ENCODE measurements at places on chromosomes 4 and X.

DNA sequence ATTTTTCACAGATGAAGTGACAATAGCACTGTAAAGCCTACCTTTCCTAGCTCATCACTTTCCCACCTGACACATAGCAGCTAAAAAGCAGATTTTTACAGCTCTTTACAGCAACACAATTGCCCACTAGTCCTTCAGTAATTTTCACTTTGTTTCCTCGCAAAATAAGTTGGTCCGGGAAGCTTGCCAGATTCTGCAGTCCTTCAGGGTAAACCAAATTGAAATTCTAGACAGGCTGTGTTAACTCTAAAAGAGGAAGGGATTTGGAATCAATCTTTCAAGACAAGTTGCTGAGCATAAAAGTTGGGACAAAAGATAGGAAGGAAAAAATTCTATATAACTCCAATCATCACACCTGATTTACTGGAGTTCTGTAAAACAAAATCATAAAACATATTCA, 8.7 kb downstream of the C1QTNF7 start:
- DNase-seq: peak; percentile 67

DNA sequence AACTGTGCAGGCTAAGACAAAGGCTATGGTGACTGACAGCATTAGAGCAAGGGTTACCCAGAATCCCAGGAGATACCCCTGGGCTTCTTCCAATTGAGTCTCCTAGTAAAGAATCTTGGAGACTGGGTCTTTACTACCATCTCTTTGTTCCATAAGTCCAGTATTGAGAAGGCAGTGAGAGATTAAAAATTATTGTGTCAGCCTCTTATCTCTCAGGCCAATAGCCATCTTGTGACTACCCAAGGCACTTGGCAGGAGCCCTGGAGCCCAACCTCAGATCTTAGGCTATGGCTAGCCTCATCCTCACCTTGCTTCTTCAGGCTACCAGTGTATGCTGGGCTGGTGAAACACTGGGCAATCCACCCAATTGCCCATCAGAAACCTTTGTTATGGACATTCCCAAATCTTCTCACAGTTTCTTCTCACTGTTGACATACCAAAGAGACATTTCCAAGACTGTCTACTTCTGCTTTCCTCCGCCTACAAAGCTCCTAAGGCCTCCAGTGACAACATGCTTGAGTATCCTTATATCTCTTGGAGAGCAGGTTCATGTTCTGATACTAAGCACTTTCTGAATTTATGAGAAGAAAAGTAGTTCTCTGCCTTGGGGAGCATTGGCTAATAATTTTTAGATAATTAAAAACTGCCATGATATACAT, 76.3 kb upstream of the STIM2 start:
- no peak for DNase-seq

- no peak for DNase-seq
Observed at GRCh38 chr4:123606946-123607542, 210.4 kb downstream of the SPRY1 start.

- DNase-seq: no peak
Observed at GRCh38 chrX:5305452-5305851, 923.2 kb downstream of the NLGN4X start.

DNA sequence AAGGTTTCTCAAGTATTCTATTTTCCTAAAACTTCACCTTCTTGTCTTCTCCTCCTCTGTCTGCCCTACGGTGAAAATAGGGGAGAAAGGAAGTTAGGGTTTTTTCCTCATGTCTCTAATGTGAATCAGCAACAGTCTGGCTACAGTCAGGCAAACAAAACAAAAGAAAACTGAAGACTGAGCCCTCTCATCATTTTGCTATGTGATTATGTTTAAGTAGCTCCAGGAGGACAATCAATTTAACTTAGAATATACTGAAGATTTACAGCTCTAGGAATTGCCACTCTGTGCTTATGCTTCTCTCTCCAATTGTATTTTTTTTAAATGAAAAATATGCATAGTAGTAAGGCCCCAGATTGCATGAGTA, 316.2 kb downstream of the GPAT3 start:
- peak; percentile 58 for DNase-seq

GRCh38 chr4:108454227-108454626, 166.1 kb upstream of the RPL34 start:
- DNase-seq: no peak

DNA sequence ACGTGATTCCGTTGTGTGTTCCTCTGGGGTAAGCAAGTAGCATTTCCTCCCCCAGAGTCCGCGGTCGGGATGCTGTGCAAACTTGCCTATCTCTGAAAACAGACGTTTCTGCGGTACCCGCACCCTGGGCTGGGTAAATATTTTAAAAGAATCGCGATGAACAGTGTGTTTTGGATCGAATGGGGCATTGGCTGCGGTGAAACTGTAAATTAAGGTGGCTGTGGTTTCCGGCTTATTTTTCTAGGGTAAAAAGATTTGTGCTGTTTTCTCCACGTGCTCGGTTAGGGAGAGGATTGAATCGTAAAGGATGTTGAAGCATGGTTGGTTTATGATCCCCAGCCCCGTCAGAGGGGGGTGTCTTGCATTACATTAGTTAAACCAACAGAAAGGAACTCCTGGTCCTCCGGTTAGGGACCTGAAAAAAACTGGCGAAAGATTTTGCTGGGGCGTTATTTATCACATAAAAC, 1.2 kb downstream of the HHIP start:
- DNase-seq: no peak

GRCh38 chr4:102196221-102196620, 149.1 kb downstream of the SLC39A8 start:
- no peak for DNase-seq

DNA sequence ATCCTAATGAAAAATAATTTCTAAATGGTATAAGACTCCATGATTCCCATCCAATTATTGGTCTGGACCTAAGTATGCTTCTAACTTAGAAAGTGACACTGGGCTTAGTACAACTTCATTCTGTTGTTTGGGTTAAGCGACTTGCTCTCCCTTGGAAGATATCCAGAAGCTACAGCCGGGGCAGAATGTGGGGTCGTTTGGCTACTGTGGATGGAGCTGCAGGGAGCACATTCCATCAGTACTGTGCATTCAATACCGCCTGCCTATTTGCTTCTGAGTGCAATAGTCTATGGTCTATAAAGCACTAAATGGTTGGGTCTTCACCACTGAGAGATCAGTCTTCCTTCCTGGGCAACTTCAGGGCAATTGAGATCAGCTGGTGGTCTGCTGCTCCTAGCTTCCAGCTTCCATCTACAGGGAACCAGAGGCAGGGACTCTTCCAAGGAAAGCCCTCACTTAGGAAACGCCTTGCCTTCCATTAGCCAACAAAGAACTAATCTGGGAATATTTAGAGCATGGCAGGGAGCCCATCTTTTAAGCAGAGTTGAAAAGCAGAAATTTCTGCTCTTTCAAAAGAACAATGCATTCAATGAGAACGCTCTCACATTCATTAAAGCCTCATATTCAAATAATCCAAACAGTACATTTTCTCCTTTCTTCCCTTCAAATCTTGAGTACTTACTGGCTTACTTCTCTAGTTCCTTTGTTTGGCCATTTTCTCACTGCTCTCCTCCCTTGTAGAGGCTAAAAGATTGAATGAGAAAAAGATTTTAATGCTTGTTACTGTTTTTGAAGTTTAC, 1049.9 kb upstream of the TENM3 start:
- no peak for DNase-seq

DNA sequence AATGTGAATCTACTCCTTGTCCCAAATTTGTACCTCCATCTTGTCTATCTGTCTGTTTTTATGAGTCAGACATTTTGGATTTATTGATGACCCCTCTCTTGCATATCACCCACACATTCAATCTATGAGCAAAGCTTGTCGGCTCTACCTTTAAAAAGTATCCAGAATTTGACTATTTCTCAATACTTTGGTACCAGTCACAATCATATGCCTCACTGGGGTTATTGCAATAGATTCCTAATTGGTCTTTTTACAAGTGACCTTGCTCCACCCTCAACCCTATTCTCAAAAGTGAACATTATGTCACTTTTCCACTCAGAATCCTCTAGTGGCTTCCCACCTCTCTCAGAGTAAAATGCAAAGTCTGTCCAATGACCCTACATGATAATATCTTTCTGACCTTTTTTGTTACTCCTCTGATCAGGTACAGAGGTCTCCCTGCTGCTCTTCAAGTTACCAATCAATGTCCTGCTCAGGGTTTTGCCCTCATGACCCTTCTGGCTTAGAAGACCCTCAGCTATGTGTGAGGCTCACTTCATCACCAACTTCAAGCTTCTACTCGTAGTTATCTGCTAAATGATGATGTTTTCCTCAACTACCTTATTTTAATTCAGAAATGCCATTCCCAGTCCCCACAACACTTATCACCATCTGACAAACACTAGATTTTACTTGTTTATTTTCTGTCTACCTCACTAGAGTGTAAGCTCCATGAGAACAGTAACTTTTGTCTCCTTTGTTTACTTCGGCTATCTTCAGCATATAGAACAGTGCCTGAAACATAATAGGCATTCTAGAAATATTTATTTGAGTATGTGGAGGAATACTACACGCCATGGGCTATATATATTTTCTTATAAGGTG, 22.4 kb downstream of the AFP start:
- DNase-seq: no peak
